DMS 273 treated with DMSO at 0.1 percent for 48 hours (cell line): ENCODE measurements at places on chromosomes 11 and 22.

GRCh38 chr11:7973011-7973410 lies 7.8 kb upstream of the NLRP10 start:
- no peak for DNase-seq

DNA sequence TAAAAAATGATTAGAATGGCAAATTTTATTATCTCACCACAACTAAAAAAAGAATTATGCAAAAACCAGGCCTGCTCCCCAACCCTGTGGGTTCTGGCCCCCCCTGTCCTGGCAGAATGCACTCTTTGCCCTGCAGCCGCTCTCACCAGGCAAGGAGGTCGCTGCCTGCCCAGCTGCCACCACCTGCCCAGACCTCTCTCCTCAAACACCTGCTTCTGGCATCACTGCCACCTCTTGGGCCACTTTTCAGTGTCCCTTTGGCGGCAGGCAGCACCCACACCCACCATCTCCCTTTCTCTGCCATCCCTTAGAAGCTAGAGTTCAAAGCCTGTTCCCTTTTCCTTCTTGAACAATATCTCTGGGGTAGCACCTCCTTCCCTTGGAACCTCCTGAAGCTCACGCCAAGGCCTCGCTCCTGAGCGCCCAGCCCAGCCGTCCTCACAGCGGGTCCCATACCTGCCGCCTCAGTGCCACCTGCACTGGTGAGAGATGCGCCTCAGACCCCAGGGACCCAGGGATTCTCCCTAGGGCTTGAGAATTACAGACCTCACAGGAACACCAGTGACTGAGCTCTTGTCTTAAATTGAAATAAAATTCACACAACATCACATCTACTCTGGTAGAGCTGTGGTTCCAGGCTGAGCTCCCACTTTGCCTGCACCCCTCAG lies 44.6 kb downstream of the SGSM3 start:
- no peak for DNase-seq

DNA sequence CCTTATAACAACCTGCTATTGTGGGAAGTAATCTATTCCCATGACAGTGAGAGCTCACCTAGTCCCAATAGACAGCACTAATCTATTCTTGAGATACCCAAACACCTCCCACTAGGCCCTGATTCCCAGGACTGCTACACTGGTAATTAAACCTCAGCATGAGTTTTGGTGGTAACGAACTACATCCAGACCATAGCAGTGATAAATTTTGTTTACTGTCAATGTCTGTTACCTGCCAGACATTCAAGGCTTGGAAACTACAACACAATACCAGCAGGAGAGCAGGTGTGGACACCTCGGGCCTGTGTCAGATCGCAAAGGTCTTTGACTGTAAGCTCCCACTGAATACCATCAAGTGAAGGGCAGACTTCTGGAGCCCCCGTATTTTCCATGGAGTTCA lies 187.1 kb downstream of the ARHGAP42 start:
- DNase-seq = no peak

- no peak for DNase-seq
Observed at GRCh38 chr11:73431396-73431795, 55.2 kb downstream of the RELT start.

- no peak for DNase-seq
Observed at GRCh38 chr11:76008474-76008873, 193.5 kb downstream of the UVRAG start.

GRCh38 chr11:36130401-36130800 lies 158.8 kb downstream of the COMMD9 start:
- no peak for DNase-seq

DNA sequence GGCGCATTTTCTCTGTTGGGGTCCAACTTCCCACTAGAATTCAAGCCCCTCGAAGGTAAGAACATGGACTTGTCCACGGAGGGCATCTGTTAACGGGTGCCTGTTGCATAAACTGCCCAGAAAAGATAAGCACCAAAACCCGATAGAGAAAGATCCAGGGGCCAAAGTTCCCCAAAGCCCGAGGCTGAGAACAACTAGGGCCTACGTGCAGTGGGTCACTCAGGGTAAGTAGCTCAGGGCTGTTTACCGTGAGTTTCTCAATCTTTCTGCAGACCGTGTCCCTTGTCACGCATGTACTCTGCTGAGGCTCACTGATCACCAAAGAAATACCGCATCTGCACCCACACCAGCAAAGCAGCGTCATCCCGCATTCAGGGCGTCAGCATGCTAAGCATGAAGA lies 24.4 kb downstream of the PGA5 start:
- DNase-seq = no peak

- no peak for DNase-seq
Observed at GRCh38 chr11:110812086-110812733, 100.0 kb upstream of the ARHGAP20 start.

DNA sequence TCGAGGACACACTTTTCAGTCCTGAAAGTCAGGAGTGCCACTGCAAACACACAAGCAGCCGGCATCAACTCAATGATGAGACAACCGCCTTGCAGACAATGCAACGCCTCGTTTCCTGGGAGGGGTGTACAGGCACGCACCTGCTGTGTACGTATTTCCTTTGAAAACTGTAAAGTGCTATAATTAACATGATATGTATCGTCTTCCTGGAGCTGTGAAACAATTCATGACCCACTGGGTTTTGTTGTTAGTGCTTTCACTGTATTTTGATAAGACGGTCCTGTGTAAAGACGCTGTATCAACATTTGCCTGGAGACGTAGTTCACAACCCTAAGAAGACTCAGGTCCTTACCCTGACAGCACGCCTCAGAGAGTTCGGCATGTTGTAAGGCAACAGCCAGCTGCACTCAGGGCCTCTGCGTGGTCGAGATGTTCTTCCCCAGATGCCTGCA lies 105.7 kb upstream of the ANO1 start:
- no peak for DNase-seq

GRCh38 chr11:56876621-56877275 lies 112.0 kb upstream of the OR5AK2 start:
- DNase-seq = no peak

DNA sequence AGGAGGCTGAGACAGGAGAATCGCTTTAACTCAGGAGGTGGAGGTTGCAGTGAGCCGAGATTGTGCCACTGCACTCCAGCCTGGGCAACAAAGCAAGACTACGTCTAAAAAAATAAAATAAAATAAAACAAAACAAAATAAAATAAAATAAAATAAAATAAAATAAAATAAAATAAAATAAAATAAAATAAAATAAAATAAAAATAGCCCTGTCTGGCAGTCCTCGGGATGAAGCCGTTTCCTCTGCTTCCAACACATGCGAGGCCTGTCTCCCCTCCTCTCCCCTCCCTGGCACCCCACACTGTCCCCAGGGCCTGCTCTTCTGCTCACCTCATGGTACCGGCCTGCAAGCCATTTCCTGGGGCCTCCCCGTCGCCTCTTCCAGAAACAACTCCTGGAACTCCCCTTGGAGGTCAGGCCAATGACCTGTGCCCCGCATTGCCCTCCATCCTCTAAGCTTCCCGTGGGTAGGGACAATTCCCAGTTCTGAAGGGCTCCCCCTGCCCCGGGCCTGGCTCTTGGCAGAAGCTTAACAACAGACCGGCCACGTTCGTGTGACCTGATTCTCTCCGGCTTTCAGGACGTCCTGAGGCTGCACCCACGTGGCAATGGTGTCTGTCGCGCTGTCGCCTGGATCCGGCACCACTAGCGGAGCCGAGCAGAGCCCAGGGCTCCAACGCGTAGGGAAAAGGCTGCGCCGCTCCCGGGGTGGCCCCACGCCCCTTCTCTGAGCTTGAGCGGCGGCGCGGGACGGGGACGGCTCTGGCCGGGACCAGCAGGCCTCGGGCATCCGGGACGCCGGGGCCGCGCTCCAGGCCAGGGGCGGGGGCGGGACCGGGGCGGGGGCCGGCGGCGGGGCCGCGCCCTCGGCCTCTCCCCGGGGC lies 456 bp upstream of the PARVB start:
- no peak for DNase-seq

DNA sequence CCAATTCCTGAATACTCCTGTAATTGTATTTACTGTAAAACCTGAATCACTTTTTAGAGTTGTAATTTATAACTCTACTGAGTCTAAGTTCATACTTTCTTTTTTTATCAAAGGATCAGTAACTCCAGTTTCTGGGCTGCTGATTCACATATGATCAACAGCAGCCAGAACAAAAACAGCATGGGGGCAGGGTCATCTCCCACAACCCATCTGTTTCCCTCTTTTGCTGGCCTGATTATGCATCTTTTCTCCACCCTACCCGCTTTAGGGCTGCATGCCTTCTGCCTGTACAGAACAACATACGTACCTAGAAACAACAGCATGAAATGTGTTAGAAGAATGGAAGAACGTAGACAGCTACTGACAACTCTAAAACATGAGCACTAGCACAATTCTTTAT lies 76.0 kb downstream of the MRTFA start:
- peak; percentile 92 for DNase-seq

- no peak for DNase-seq
Observed at GRCh38 chr11:16807306-16807705, 68.9 kb downstream of the C11orf58 start.

DNA sequence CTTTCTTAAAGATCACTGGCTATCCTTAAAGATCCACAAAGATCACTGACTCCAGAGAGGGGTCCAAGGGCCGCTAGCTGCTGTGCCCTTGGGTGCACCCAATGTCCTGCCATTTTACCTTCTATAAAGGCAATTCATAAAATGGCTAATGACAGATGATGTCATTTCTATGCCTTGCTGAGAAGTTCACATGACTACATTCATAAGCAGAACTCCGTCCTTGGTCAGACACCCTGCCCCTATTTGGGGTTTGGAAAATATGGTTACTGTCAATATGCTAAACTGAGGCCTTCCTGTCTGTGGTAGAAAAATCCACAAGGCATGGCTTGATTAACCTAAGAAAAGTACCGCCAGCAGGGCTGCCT lies 60.9 kb upstream of the BMAL1 start:
- DNase-seq = no peak

DNA sequence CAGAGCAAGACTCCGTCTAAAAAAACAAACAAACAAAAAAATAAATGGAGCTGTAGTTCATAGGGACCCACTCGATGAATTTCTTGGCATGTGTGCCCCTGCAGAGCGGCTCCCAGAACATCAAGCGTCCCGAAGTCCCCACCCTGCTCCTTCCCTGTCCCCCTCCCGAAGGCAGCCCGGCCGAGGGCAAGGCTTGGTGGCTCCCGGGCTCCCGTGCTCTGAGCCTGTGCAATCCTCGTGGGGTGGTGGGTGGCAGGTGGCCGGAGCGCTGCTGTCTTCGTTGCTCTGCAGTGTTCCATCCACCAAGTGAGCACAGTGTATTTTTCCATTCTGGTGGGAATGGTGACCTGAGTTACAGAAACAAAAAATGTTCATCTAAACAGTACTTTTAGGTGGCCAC lies 33.5 kb upstream of the GAL start:
- DNase-seq = no peak

DNA sequence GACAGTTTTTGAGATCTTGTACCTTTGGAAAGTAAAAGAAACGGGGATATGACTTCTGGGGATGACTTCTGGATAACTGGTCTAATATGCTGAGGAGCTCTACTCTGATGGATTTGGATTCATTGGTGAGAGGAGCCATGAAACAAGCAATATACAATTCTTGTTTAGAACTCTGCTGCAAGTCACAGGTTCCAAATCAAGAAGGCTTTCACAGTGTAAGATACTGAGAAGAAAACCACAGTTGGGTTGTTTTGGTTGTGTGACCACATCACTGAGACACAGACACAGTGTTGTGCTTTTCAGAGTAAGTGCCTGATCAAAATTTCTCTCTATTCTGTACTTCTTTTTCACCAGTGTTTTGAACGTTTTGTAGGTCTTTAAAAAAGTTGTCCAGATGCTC lies 13.1 kb upstream of the UCP2 start:
- DNase-seq = no peak

- no peak for DNase-seq
Observed at GRCh38 chr11:134357545-134357839, 25.7 kb downstream of the GLB1L2 start.
